ENCODE measurements at places on chromosomes 2 and 18.

- no peak for DNase-seq
These were observed 279.1 kb upstream of the CNTNAP5 start for GRCh38 chr2:123746006-123746405.

DNA sequence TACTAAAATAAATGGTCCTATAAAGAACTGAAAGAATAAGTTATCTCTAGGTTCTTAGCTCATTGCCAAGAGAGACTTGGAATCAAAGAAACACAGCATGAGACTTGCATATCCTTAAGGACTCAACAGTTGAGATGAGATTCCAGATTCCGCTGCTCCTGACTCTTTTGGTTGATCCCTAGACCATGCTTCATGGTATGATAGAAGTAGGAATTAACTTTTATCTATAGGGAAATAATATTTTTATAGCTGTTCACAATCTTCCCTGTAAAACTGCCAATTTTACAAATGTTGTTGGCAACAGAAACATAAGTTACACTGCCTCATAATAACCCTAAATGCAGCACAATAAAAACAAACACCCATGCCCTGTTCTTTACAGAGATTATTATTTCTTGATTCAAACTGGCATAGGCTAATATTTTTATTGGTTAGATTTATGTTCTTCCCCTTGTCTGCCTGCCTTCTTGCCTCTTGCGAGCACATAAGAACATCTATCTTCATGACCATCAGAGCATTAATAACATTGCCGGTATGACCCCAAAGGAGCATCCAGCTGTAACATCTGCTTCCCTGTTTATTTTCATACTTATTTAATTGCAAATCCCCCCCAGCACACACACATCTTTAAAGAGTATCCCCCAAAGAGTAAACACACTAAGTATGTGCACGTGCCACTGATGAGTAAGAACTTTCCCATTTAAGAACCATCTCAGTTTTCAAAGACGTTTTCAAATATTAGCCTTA, 735.7 kb upstream of the SLC8A1 start:
- DNase-seq, result no peak

DNA sequence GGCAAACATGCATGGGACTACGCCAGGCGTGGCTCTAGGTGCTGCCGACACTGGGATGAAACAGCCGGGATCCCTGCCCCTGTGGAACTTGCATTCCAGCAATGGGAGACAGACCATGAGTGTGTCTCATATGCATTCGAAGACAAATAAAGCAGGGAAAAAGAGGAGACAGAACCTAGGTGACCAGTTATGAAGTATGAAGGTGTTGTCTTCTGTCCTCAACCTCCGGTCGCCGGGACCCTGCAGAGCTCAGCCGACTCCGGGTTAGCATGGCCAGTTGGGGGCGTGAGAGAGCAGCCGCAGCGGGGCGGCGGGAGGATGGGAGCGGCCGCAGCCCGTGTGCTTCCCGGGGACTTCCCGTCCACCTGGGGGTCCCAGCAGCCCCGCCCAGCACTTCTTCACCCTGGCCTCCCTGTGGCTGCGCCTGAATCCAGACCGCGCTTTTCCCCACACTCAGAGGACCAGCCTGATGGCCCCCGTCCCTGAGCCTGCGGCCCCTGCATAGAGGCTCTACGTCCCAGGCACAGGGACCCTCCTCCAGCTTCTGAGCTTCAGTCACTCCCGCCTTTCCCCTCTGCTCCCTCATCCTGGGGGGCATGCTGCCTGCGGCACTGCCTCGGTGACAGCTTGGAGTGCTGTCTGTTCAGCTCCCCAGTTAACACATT, 11.4 kb downstream of the ID2 start:
- DNase-seq, result no peak

- peak; percentile 26 for DNase-seq
These were observed 401.2 kb downstream of the GALR1 start for GRCh38 chr18:77650799-77651385.

- no peak for DNase-seq
These were observed 8.5 kb downstream of the ATP6V1B1 start for GRCh38 chr2:70944111-70944690.

- DNase-seq, result no peak
These were observed 31.9 kb upstream of the EML6 start for GRCh38 chr2:54691445-54692135.

GRCh38 chr18:13452388-13452811, 233.8 kb downstream of the LDLRAD4 start:
- DNase-seq, result no peak

- no peak for DNase-seq
These were observed 12.3 kb downstream of the ARL6IP6 start for GRCh38 chr2:152730591-152731333.

DNA sequence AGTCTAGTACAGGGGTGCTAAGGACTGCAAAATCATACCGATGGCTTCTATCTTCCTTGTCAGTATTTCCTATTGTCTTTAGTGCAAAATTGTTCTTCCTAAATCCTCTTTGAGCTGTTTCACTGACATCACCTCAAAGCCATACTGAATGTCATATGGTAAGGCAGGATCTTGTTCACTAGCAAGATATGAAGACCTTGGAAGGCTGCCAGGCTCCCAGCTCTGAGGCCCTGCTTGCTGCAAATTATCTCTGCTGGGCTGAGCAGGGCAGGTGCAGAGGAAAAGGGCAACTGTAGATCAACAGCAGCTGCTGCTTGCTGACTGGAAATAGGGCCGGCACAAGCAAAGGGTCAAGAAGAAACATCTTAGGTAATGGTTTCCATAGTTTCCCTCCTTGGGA, 58.2 kb downstream of the PMAIP1 start:
- no peak for DNase-seq

DNA sequence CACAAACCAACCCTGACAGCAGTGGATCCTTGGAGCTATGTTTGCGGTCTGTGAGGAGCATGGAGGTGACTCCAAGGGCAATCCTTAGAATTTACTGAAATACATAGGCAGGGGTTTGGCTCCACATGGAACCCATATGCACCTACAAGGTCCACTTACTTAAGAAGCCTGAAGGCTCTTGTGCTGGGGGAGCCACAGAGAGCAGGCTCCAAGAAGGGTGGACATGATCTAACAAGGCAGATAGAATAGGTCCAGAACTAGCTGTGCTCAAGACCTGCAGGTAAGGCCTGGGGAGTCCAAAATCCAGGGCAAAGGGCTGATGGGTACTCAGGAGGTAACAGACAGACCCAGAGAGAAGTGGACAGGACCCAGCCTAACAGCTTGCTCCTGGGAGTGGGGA, 1.2 kb upstream of the CDK5R2 start:
- DNase-seq, result no peak

GRCh38 chr2:143815082-143815481, 685.9 kb downstream of the ARHGAP15 start:
- no peak for DNase-seq

- DNase-seq, result no peak
These were observed 233.3 kb downstream of the ATAD2B start for GRCh38 chr2:23693606-23693951.

GRCh38 chr2:53182601-53183000, 585.0 kb upstream of the CHAC2 start:
- no peak for DNase-seq

DNA sequence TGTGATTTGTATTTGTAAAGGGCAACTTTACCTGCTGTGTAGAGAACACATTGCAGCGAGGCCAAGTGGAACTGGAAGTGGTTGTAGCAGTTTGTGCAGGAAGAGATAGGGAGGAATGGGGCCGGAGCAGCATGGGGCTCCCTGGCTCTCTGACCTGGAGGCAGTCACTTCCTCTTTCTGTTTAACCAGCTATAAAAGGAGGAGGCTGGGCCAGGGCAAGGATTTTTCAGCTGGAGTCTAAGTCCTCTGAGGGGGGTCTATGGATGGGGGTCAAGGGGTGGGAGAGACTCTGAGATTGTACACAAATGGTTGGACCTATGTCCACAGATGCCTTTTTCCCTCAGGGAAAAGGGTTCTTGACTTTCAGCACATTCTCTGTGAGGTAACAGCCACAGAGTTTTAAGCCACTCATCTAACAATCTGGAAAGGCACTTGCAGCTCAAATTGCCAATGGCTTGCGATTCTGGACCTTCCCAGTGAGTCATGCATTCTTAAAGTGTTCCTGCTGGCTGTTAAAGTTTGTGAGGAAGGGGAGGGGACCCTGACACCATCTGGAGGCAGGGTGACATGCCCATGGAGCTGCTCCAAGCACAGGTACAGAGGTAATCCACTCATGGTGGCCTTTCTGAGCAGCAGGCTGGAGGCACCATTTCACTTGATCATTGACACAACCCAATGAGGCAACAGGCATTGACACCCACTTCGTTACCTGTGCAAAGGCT, 347.0 kb downstream of the CYRIA start:
- DNase-seq, result no peak

DNA sequence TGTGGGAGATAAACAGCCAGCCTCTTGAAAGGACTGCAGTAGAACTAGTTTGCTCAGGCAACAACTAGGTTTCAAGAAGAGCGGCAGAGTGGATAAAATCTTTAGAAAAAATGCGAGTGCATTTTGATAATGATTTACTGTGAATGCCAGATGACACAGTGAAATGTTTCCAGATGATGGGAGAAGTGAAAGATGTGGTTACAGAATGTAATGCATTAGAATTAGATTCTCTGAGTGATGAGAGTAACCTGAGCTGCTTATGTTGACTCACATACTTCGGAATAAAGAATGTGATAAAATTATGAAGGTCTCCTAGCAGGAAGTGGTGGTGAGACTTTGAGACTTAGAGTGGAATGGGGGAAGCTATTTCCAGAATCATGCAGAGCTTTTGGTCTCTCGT, 184.3 kb downstream of the GULP1 start:
- DNase-seq, result no peak
